Tongue (tissue), 3 donors: ENCODE measurements at places on chromosomes 7 and 10.

DNA sequence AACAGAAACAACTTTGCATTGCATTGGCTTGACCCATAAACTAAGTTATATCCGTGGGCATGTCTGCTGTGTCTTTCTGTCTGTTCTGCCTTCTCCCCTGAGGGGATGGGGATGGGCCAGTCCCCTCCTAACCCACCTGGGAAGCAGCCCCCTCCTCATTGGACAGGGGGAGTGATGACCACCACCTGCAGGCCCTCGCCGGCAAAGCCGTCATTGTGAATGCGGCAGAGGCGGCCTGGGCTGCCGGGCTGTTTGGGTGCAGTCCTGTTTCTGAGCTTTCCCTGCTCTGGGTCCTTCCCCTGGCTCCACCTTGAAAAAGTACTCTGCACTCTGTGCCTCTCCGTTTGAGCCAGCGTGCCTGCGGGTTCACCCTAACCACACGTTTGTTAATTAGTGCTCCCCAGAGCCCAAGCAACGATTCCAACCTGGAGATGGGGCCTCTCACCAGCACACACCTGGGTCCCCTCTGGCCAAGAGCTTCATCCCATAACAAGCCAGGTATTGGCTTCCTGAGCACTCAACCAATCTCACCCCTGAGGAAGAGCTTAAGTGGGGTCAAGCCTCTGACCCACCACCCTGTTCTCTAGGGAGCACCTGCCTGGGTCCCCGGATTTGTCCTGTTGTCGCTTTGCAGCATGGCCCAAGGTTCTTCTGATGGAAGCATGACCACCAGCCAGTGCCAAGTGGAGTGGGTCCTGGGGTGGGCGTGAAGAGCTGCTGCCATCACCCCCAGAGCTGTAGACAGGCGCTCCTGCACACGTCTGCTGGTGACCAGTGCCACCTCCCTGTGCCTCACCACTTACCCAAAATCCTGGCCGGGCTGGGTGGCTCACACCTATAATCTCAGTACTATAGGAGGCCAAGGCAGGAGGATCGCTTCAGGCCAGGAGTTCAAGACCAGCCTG, 39.4 kb upstream of the ZMIZ2 start:
- no peak for DNase-seq

DNA sequence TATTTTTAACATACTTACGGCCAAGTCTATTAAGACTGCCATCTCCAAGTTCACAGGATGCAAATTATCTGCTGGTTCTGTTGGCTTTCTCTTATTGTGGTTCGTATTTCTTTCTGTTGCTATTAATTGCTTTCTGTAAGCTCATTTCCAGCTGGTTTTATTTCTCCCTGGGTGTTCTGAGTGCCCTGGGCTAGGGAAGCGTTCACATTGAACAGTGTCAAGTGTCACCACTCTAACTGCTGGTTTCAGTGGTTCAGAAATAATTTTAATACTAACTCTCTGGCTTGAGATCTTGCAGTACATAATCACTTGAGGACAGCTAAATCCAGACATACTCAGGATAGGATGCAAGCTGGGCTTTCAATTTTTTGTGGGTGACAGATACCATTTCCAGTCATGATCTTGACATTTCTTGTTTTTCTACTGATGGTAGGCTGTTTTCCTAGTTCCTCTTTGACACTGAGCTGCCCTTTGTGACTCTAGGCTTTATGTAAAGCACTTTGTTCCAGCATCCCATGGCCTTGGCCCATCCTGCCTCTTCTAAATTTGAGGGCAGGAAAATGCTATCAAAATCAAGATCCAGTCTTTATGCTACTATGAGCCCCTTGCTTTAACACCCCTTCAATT, 117.6 kb downstream of the SNX13 start:
- peak; percentile 46 for DNase-seq

DNA sequence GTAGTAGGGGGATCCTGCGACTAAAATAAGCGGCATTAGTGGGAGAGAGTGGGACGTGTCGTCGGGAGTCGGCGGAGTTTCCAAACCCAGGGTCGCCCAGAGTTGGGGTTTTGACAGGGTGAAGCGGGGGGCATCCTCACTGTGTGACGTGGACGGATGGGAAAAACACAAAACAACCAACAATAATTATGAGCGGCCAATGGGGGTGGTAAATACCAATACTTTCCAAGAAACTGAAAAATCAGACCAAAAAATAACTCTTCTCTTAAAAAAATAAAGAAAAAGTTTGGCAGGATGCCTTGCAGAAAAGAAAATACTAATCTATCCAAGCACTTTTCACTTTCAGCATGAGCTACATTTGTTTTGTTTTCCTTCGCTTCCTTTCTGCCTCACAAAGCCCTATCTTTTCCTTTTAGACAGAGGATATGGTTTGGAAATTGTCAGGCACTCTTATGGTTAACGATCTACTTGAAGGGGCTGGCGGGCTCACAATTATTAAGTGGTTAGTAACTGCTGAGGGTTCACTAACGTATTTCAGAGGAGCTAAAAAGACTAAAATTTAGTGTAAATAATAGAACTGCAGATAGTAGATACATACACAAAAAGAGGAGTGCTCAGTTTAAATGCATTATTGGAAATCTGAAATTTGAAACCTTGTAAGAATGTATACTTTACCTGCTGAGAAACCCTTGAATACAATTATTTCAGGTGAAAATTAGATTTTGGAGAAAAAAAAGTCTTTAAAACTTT, 802 bp upstream of the CDK6 start:
- DNase-seq: peak; percentile 74

DNA sequence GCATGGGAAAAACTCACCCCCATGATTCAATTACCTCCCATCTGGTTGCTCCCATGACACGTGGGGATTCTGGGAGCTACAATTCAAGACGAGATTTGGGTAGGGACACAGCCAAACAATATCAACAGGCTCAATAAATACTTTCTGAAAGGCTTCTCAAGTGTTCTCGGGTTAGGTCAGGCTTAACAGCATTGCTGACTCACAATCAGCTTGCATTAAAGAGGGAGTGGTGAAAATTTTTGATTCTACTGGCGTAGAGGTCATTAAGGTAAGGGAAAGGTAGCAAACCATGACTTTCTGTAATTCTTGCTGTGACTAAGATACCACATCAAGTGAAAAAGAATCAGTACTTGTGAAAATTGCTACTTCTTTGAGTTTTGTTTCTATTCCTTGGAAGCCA, 126.4 kb downstream of the JCAD start:
- DNase-seq: no peak

DNA sequence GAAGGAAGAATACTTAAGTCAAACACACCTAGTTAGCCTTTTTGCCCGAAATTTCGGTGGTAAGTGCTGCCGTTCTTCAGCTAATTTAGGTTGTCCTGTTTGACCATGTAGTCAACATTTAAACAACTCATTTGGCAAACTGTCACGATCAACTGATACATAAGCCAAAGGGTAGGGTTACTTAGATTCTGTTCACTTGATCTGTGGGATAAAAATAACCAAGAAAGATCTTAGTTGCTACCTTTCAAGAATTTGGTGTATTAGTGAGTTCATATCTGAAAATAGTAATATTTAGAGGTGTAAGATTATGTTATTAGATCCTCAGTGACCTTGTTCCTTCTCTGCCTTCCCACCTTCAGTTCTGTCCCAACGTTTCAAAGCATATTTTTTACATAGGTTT, 2.0 kb downstream of the TNKS2 start:
- DNase-seq: peak; percentile 7

- peak; percentile 92 for DNase-seq
Measured at GRCh38 chr7:15686295-15686956, at the start of gene MEOX2. TSS of gene MEOX2 (minus strand) at chr7:15686683. CDS start at chr7:15686402, 281 bp downstream.

- DNase-seq: no peak
Measured at GRCh38 chr10:84801916-84802315, 473.5 kb downstream of the CCSER2 start.

- DNase-seq: no peak
Measured at GRCh38 chr7:49479936-49480544, 293.4 kb upstream of the VWC2 start.

DNA sequence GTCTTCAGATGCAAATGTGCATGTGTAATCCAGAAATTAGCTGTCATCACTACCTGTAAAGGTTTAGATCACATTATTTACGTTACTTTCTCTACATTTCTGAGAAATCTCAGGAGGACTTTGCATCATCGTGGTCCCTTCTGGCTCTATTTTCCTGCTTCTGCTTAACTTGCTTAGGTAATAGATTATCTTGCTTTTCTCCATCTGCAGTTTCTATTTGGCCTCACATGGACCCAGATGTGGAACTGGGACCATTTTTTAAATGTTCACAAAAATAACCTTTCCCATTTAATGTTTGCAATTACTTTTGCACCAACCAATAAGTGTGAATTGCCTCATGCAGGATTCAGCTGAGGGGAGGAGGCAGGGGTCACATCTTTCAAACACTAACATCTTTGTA, 278.4 kb upstream of the SEMA3C start:
- DNase-seq: no peak

DNA sequence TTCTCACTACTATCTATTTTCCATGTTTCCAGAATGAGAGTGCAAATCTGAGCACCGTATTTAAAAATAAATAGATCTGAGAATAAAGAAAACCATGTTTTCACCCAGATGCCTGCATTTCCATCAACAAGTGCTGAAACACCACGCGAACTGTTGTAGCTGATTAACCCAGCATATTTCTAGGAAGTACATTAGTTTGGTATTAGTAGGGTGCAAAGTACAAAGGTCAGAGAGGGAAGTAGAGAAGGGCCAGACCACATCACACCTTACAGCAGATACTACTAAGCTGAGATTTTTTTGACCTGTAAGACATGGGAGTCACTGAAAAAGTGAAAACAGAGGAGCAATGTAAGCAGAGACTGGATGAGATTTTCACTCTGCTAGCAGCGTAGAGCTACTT, 181.3 kb downstream of the IMMP2L start:
- no peak for DNase-seq

DNA sequence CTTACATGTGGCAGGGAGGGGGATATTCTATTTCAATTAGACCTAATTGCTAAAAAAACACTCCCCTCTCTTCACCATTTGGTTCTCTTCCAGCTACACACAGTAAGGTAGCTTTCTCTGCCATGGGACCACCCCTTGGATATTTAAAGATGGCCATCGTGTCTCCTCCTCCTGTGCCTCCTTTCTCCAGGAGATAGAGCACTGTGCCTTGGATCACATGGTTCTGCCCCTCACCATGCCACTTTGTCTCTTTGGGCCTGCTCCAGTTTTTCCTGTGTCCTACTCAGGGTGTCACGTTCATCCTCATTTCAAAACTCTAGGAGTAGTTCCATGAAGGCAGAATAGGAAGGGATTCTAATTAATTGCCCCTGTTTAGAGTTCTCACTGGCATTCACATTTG, 1060.2 kb downstream of the KCNMA1 start:
- DNase-seq: no peak

DNA sequence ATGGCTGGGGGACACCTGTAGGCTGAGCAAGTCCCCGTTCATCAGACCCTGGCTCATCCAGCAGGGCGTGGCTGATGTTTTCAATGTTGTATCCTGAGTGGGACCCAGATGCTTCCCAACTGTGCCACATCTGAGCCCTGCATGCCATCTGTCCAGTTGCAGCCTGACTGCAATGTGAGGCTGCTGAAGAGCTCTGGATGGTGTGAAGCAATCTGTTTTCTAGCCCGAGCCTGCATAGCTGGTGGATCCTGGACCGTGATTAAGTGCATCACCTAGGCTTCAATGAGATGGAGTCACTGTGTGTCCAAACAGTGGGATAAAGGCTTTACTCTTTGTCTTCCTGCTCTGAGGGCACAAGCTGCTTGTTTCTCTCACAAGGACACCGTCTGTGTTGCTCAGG, 99.8 kb downstream of the TCF7L2 start:
- DNase-seq: no peak

- DNase-seq: peak; percentile 77
Measured at GRCh38 chr7:74617180-74617744, 40.3 kb upstream of the GTF2I start.

GRCh38 chr7:102436118-102436517, 2.7 kb downstream of the ORAI2 start:
- DNase-seq: no peak
